ENCODE measurements at places on chromosomes 11 and 22.

DNA sequence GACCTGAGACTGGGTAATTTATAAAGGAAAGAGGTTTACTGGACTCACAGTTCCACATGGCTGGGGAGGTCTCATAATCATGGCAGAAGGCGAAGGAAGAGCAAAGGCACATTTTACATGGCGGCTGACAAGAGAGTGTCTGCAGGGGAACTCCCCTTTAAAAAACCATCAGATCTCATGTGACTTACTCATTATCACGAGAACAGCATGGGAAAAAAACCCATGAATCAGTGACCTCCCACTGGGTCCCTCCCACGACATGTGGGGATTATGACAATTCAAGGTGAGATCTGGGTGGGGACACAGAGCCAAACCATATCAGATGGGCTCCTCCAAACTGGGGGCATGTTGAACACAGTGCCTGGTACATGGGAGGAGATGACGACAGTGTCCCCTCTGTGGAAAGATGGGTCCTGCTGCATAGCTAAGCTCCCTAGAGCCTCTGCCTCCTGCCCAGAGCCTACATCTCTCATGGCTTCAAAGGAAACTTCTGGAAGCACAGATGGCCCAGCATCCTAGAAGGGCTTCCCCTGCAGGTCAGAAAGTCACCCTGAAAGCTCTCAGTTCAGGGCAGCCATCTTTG lies 46.1 kb downstream of the MYEOV start:
- DNase-seq: no peak

DNA sequence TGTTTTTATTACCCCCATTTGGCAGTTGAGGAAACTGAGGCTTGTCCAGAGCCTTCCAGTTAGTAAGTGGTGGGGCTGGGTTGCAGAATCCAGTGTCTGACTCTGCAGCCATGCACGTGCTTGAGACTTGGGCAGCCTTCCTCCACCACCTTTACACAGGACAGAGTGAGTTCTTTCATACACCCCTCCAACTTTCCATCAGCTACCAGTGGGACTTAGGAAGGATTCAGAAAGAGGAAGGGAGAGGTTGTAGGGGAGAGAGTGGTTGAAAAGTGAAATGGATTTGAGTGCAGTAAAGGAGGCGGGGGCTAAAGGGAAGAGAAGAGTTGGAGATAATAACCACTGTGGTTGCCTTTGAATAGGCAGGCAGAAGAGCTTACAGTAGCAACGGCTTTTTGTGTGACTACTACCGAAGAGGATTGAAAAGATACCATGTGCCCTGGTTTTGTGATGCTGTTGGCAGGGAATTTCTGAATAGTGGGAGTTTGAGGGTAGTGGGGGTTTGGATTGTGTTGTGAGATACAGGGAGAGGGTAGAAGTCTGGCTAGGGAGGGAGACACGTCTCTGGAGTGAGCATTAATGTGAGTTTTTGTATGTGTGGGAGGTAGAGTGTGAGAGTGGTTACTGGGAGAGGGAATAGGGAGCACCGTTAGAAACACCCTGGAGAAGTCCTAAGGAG lies 1.7 kb downstream of the UVRAG start:
- DNase-seq: no peak

GRCh38 chr11:119236891-119237290 lies 30.8 kb downstream of the CBL start:
- DNase-seq: no peak

DNA sequence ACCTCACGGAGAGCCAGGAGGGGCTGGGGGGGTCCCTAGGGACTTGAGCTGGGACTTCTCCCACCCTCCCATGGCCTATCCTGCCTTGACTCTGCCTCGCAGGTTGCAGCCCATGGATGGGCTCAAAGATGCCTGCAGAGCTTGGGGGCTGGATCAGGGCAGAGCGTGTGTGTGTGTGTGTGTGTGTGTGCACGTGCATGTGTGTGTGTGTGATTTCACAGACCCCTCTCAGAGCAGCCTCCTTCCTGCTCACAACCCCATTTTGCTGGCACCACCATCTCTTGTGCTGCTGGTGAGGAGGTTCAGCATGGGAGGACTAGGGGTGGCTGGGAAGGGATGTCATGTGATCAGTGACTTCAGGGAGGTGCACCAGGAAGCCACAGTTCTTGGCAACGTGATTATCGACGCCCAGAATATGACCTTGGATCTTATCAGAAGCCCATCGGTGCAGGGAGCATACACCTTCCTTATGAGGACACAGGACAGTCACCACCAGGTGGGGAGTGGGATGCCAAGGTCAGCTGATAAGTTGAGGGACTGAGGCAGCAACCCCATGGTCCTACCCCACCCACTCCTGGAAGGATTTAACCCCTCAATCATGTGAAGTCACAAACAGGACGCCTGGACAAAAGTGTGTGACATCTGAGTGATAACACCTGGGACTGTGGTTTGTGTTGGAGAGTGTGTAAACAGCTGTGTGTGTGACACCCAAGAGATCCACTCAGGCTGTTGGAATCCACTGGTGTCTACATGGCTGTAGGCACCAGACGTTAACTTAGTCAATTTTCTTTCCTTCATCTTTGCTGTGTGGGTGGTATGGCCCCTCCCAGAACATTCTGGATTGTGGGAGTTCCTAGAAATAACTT lies 1.8 kb upstream of the NAALADL1 start:
- DNase-seq: no peak

- no peak for DNase-seq
These were observed 4.9 kb downstream of the LMO1 start for GRCh38 chr11:8258784-8259183.

DNA sequence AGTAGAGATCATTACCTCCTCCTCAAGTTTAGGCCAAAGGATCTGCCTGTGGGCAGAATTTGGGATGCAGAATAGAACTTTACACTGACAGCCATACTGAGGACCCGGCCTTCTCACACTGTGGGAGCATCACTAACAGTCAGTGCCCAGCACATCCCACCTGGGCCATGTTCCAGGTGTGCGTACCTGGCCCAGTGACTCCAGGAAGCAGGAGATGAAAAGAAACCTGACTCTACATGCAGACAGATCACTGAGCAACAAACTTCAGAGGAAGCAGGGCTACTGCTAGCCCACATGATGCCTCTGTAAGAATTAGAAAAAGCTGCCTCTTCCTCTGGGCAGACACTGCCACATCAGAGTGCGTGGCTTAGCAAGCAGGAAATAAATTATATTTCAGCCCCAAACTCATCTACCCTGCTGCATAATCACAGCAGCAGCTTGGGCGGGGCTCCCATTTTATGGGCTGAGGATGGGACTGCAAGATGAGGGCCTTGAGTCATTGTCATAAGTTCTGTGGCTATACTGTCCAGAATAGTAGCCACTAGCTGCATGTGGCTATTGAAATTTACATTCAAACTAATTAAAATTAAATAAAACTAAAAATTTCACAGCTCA lies 6.0 kb upstream of the LMO2 start:
- no peak for DNase-seq

Measured in omental fat pad (tissue), 4 donors.